ENCODE measurements at places on chromosomes 4 and X.

GRCh38 chr4:108861334-108861733, 98.5 kb upstream of the ETNPPL start:
- no peak for DNase-seq

DNA sequence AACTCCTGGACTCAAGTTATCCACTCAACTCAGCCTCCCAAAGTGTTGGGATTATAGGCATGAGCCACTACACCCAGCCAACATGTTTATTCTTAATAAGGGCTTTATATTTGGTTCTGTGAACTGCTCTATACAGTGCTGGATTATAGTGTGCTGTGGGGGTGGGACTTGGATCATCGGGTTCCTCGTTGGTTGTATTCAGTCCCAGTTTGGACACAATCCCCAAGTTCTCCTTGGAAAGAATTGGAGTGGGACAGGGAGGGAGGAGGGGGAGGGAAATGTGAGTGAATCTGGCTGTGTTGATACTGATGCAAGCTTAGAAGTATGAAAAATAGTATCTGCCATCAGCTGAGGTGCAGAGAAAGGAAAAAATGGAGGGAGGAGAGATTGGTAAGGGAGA, 121.3 kb downstream of the KIT start:
- DNase-seq = no peak

- DNase-seq = no peak
Measured at GRCh38 chr4:66842724-66843088, 702.6 kb downstream of the CENPC start.

DNA sequence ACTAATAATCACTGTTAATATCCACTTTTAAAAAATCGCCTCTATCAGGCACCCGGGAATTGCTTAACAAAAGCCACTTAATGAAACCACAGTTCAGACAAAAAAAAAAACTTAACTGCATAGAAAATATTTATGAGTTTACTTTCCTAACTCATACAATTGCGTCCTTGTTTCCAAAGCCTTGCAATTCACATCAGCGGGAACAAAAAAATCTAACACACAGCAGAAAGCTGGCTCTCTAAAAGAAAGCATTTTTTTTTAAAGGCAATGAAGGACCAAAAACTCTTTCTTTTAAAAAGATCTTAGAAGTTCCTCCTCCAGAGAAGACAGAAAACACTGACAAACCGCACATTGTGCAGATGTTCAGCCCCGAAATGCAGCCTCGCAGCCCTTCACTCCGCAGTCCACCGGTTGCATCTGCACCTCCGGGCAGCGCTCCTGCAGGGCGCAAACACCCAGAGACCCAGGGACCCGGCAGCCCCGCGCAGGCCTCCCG, 812 bp downstream of the FAT1 start:
- DNase-seq = no peak

- no peak for DNase-seq
Measured at GRCh38 chr4:65651031-65651430, 19.3 kb downstream of the EPHA5 start.

GRCh38 chr4:19829101-19829500, 422.6 kb upstream of the SLIT2 start:
- no peak for DNase-seq

GRCh38 chr4:77581724-77582123, 23.9 kb upstream of the CXCL13 start:
- DNase-seq = no peak

- DNase-seq = no peak
Measured at GRCh38 chrX:70231666-70232065, 2.8 kb upstream of the AWAT1 start.

DNA sequence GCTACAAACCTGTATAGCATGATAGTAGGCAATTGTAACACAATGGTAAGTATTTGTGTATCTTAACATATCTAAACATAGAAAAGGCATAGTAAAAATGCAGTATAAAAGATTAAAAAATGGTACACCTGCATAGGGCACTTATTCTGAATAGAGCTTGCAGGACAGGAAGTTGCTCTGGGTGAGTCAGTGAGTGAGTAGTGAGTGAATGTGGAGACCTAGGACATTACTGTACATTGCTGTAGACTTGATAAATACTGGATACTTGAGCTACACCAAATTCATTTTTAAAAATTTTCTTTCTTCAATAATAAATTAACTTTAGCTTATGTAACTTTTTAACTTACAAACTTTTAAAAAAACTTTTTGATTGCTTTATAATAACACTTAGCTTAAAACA, 68.2 kb upstream of the MAML3 start:
- no peak for DNase-seq

- peak; percentile 92 for DNase-seq
Measured at GRCh38 chrX:110317820-110318663, at the start of gene AMMECR1. AMMECR1 (minus strand) TSS chrX:110318085; CDS start chrX:110318071, 14 bp downstream.

GRCh38 chr4:3199653-3200422, 49.1 kb upstream of the MSANTD1 start:
- DNase-seq = no peak

- DNase-seq = no peak
Measured at GRCh38 chr4:8542776-8543525, 37.2 kb upstream of the GPR78 start.

DNA sequence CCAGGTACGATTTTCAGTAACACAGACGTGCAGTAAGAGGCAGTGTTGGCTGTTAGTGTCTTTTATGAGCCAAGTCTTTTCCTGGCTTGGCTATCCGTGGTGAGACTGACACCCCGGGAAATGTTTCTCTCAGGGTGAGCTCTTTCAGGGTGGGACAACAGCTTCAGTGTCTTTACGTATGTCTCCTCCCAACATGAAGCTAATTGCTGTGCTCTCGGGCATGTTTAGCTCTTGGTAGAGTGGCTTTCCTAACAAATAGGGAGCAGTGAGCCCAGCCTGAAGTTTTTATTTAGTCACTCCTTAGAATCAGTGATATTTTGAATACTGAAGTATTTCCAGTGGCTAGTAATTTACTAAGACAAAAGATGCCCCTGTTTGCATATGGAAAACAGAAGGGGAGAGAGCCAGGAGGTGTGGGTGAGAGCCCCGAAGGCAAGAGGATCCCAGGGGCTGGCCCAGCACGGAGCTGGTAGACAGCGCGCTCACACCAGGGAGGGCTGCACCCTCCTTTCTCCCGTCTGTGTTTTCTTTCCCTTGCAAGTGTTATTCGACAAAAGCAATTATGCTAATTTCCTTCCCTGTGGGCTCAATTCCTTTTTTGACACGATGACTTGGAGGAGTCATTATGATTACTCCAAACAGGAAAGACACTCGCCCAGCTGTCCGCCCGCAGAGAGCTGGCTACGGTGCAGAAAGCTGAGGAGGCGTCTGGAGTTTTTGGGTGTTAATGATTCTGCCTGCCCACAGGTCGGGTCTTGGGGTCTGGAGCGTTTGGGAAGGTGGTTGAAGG, 47.7 kb downstream of the PDGFRA start:
- DNase-seq = no peak

DNA sequence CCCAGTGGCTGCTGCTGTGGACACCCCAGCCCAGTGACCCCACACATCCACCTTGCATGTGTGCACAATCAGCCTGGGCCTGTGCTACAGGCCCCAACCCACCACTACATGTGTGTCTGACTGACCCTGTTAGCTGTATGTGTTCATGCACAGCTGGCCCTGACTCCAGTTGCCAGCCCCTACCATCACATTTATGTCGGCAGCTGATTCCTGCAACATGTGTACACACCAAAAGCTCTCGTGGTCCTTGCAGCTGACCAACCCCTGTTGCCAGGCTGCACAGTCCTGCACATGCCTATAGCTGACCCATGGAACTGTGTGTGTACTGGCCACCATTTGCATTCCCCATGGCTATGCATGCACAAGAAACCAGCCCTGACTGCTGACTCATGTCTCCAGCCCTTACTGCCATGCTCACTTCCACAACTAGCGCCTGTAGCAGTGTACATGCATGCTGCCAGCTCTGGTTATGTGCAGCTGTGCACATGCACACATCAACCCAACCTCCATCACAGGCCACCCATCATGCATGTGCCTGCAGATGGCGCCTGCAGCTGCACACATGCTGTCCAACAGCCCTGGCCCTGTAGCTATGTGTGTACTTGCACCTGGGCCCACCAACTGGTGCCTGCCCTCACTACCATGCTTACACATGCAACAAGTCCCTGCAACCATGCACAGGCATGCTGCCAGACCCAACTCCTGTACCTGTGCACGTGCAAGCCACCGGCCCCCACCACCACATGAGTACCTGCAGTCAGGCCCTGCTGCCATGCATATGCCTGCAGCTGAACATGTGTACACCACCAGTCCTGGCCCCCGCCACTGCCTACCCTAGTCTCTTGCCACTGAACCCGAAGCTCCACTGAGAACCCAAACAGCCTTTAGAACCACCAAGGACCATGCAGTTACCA, 28.1 kb downstream of the SMIM10L2A start:
- DNase-seq = no peak

GRCh38 chr4:7732263-7732662, 207.4 kb downstream of the AFAP1 start:
- no peak for DNase-seq

DNA sequence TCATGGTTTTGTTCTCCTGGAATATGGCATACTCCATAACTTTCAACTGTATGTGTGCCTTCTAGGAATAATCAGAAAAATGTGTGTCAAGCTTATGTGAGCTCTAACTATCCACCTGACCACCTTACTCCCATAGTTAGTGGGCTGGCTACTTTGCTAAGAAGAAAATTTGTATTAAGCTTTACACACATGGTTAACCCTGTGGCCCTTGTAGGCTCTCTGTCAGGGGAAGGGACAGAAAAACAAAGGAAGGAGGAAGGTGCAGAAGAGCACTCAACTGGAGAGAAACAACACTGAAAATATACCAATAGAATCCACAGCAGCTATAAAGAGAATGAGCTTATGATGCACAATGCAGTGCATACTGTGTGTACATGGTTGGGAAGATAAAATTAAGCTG, 84.6 kb downstream of the PPP3CA start:
- DNase-seq = no peak

DNA sequence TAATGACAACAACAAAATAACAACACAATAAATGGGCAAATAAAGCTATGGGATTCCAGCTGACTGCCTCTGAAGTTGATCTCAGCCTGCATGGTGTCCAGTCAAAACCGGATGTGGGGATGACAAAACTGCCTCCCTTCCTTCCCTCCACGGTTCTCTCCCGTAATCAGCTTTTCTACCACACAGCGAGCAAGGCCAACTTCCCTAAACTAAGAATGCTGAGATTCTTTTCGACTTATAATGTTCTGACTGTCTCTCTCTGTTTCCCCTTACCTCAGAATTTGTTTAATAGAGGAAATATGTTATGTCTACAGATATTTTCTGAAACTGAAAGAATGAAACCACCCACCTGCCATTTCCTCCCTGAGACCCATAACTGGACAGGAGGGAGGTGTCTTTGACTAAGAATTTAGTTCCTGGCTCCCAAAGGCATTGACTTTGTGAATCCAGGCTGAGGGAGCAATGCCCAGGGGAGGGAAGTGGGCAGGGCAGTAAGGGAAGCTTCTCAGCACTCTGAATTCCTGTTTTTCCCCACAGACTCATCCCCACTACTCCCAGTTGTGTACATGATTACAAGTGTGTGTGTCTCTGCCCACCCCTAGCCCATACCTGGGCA, 1.0 kb upstream of the TLR1 start:
- no peak for DNase-seq

DNA sequence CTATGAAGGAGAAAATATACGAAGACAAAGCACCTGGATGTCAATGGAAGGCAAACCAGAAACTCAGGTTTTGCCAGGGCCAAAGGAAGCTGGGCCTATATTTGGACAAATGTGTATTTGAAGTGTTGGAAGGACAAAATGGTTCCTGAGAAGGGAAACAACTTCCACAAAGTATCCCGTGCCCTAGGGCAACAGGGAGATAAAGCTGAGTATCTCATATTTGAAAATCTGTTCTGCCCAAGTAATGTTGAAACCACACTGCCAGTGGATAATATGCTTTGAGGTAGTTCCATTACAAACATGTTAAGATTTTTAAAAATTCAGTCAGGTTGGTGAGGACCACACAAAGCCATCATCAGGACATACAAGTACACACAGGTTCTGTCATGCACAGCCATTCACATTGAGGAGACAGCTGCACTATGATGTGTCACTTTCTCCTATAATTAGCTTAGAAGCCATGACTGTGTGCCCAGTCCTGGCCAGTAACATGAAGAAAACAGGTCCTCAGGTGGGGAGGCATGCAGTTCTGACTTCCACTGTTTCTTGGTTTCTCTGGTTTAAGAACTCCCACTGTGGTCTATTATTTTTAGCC, 116.4 kb downstream of the PWWP3B start:
- no peak for DNase-seq

- no peak for DNase-seq
Measured at GRCh38 chr4:33061727-33062126, 2341.6 kb downstream of the PCDH7 start.

- DNase-seq = no peak
Measured at GRCh38 chrX:122134291-122134690, 1049.8 kb upstream of the GRIA3 start.

DNA sequence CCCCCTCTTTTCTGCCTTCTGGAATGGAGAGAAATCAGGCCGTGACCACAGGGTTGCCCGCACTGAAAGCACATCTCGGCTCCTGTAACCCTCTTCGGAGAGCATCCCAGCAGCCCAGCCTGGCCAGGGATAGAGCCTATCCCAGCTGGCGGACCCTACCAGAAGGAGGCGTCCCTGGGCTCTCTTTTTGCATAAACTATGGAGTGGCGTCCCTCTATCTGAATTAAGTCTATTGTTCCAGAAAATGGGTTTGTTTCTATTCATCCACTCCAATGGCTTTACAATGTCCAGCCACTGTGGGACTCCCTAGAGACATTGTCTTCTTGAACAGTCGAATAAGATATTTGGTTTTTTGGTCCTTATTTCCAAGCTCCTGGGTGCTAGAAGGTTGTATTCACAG, 689 bp upstream of the NHSL2 start:
- no peak for DNase-seq

DNA sequence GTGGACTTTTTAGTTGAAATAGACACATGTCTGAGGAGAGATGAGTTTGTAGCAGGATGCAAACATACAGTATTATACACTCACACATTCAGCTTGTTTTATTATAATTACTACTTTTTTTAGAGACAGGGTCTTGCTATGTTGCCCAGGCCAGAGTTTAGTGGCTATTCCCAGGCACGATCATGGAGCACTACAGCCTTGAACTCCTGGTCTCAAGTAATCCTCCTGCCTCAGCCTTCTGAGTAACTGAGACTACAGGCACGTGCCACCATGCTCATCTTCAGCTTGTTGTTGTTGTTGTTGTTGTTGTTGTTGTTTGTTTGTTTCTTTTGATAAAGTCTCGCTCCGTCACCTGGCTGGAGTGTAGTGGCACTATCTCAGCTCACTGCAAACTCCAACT, 94.7 kb upstream of the ACSL4 start:
- no peak for DNase-seq

DNA sequence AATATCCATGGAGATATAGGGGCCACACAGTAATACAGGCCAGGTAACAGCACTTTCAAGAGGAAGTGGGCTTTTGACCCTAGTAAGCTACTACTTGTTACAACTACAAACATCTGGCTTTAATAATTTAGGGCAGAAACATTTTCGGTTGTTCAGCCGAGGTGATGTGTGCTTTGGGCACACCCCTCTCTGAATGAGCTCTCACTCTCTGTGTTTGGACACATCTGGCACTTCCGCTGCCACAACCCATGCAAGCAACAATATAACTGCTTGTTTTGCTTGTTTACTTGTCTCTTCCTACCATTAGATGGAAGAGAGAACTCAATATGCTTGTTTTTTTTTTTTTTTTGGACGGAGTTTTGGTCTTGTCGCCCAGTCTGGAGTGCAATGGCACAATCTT, 277.2 kb downstream of the HS3ST1 start:
- DNase-seq = no peak
